Kidney tubule cell (primary cell): ENCODE measurements at places on chromosomes 2 and 18.

- DNase-seq, result no peak
Measured at GRCh38 chr2:170044751-170045478, 133.0 kb upstream of the MYO3B start.

DNA sequence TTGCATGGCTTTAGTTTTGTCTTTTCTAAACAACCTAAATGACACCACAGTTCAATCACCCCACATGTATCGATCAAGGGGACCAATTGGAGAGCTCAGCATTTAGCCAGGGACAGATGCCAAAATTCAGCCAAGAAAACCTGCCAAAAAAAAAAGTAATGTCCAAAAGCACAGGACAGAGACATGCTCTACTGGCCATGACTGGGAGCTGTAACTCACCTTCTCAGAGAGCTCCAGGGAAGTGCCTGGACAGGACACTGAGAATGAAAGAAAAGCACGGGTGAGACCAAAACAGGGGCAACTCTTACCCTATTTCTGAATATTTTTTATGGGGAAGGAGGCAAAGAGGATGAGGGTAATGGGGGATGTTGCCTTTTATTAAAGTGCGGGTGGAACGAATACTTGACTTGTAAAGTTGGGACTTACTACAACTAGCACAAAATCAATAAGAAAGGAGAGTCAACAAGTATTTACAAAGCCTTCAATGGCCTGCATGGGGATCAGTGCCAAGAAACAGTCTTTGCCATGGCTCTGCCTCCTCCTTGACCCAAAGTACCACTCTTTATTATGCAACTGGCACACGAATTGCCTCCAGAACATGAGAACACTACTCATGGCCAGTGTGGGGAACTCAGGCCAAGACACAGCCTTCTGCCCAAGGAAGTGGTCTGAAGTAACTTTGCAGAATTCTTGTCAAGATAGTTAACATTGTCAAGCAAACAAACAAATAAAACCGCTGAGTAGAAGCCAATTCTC lies 72.9 kb upstream of the HK2 start:
- DNase-seq, result no peak

DNA sequence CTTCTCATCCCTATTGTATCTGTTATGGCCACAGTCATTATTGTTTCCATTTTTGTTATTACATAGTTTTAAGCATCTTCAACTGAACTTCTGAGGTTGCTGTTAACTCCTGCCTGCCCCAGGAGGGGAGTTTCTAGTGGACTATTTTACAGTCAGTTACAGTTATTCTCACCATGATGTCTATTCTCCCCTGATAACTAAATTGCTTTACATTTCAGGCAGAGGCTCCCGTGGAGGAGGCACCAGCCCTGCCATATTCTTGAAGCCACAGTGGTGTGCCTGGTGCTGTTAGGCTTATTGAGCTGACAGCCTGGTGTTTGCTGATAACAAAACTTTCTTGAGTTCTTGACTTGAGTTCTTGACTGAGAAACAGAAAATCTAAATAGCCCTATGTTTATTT lies 256.4 kb downstream of the TFCP2L1 start:
- DNase-seq, result no peak

DNA sequence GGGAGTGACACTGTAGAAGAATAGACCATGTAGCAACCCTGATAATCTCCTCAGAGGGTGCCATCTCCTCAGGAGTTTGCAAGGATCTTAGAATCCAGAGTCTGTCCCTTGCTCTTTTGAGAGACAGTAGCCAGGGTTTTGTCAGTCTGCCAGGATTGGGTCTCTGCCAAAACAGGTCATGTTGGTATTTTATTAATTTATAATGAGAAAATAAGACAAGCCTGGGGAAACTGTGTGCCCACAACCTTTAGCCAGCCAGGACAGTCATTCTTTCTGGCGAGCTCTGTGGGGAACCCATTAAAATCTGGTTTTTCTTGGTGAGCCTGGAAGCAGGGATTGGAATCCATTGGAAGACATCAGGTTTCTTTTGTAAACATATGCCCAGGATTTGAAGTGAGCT lies 78.6 kb downstream of the PTPRM start:
- DNase-seq, result peak; percentile 68

DNA sequence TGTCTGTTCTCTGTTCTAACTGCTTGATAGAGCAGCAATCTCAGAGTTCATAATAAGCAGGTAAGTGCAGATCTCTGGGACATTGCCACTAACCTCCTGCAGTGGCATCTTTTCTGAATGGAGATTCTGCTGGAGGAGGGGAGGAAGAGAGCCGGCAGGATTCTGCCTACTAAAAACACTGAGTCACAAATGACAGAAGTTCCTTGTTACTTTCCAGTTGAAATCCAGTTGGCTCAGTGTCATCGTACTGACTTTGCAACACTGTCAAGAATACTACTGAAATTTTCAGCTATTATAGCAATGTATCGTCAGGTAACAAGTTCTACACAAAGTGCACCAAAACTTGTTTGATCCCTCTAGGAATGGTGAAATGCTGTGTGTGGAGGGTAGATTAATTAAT lies 79.6 kb upstream of the ST6GAL2 start:
- no peak for DNase-seq

DNA sequence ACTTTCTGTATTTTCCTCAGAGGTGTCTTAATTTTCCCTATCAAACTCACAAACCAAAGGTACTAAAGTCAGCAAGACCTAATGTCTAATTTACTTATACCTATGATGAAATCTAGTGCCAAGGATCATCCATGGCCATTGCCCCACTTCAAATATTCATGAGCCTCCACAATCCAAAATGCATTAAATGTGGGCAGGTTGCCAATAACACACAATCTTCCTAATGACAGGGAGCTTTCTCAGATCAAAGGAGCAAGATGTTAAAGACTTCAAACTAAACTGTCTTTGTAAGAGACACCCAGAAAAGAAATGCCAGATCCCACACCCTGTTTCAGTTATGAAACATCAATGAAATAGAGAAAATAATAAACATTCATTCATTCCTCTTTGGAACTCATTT lies 143.2 kb downstream of the TMEFF2 start:
- no peak for DNase-seq

- DNase-seq, result no peak
Measured at GRCh38 chr2:126894585-126895182, 4.0 kb upstream of the TEX51 start.

GRCh38 chr2:144495227-144496091 lies 24.5 kb downstream of the ZEB2 start:
- DNase-seq, result no peak

- no peak for DNase-seq
Measured at GRCh38 chr2:52452201-52452600, 1315.4 kb upstream of the CHAC2 start.

DNA sequence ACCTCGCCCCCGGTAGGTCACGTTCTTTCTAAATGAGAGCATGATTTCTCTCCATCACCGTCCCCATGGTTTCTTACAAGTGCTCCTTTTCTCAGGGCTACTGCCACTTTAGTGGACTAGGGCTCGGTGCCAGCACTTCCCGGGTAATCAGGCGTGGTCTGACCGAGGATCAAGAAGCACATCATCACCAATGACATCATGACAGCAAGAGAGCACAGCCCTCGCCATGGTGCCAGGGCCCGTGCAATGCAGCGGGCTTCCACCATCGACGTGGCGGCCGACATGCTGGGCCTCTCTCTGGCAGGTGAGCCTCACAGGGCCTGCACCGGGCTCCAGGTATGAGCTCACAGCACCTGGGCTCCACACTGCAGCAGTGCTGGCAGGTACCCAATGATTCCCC lies 75.2 kb downstream of the INPP4A start:
- DNase-seq, result no peak

DNA sequence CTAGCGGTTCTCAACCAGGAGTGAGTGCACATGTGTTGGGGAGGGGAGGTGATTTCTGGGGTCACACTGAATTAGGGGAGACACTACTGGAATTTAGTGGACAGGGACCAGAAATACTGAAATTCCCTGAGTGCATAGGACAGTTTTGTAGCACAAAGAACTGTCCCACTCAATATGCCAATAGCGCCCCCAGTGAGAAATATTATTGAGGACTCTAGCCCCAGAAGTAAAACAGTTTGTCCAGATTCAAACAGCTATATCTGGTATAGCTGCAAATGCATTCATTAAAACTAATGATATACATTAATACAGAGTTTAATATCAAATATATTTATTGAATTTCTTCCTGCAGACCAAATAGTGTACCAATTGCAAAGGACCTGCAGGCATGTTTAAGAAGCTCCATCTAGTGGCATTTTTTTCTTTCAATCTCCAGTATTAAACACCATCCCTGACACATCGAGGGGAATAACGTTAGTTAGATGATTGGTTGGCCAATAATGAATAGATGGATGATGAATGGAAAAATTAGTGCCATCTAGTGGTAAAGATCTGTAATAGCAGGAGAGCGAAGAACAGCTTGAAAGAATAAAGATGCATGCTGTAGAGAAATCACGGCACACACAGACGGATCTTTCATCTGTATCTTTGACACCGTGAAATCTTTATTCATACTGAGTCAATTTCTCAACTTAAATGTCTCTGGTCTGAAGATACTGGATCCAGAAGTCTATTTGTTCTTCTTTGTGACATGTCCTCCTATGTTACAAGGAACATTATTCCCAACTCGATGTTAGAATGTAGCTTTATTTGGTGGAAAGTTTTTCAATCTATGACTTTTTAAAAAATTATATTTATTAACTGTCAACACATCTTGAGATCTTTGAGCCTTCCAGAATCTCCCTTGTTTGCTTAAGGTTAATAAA lies 62.5 kb downstream of the DHRS9 start:
- DNase-seq, result peak; percentile 82

GRCh38 chr18:10420561-10421352 lies 33.7 kb upstream of the APCDD1 start:
- peak; percentile 39 for DNase-seq

- DNase-seq, result no peak
Measured at GRCh38 chr2:120267348-120267747, 14.7 kb downstream of the RALB start.

- no peak for DNase-seq
Measured at GRCh38 chr18:51458861-51459260, 261.4 kb upstream of the MEX3C start.

DNA sequence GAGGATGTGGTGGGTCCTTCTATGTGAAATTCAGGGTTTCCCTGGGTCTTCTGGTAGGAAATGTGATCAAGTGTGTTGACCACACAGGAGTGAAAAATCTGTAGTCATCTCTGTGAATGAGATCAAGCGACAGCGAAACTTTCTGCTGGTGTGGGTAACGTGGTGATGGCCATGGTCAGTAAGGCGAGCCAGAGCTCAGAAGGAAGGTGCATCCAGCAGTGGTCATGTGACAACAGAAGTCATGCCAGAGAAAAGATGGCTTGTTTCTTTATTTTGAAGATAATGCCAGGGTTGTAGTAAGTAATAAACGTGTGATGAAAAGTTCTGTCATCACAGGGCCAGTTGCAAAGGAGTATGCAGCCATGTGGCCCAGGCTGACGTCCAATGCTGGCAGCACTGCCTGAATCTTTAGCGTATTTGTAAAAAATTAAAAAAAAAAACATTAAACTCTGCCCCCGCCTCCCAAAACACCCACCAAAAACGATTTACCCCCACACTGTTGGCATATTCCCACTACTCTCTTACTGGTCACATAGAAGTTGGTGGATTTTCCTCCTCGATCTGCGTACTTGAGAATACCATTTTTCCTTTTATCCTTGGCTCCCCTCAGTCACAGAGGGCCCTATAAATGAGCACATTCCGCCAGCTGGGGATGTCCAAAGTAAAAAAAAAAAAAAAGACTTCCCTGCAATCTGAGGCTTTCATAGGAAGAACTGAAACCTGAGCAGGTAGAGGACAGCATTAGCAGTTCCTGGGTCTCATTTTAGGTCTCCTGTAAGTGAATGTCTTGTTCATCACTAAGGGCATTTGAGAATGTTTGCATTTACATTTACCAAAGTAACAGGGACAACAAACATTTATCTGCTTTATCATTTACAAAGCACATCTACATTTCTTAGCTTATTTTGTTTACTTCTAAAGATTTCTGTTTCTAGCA lies 70.6 kb downstream of the SLC4A3 start:
- no peak for DNase-seq

- no peak for DNase-seq
Measured at GRCh38 chr2:54624591-54625071, 98.8 kb upstream of the EML6 start.

- DNase-seq, result no peak
Measured at GRCh38 chr18:35155398-35156117, 85.3 kb upstream of the ZNF397 start.

DNA sequence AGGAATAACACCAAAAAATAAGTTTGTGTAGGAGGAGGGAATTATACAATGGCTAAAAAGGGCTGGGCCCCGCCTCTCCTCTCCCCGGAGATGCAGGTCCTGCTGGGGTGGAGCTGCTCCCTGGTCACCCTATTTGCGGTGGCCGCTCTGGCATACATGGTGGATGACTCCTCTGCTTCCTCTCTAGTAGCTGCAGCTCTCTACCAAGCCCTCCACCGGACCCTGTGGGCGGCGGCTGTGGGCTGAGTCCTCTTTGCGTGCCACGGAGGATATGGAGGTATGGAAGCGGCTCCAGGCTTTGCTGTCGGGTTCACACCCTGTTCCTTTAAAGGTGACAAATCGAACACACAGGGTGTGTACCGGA lies 77.1 kb upstream of the SEC11C start:
- no peak for DNase-seq

GRCh38 chr18:48997985-48998831 lies 47.4 kb upstream of the SMAD7 start:
- DNase-seq, result peak; percentile 99

DNA sequence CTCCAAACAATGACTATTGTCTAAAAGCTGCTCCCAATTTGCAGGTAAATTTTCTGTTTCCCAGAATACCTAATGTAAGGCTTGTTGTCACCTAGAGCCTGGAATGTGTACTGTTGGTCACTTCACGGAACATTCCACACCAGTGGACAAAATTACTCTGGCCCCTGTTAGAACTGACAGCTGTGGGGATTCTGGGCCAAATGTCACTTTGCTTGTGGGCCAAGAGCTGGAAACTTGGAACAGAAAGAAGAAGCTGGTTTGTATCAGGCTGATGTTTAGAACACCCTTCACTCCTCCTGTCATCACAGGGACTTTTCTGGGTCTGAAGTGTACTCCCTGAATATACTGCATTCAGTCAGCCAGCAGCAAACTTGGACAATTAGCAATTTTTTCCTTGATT lies 495.6 kb upstream of the SYT4 start:
- DNase-seq, result no peak

- DNase-seq, result no peak
Measured at GRCh38 chr2:71153585-71154224, 23.3 kb downstream of the MPHOSPH10 start.

DNA sequence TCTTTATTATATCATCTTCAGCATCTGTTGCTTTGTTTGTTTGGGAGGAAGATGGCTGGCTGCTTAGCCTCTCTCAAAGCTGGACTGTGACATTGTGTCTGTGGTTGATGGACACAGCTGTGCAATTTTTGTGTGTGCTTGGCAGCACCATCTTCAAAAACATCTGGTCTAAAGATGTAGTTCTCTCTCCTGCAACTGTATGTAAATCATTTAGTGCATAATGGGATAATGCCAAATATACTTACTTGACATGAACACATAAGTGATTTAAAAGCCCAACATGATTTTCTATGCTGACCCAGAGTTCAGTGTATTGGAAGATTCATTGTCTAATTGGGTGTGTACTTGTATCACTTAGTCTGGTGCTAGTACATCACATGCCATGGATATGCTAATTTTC lies 112.2 kb downstream of the MAP4K4 start:
- no peak for DNase-seq

GRCh38 chr18:71598374-71598773 lies 945.8 kb downstream of the CBLN2 start:
- DNase-seq, result no peak

- DNase-seq, result peak; percentile 4
Measured at GRCh38 chr2:241148239-241148638, 1.0 kb downstream of the PASK start.

GRCh38 chr2:23669413-23670244 lies 257.3 kb downstream of the ATAD2B start:
- DNase-seq, result peak; percentile 89

GRCh38 chr2:213187833-213188532 lies 36.6 kb upstream of the IKZF2 start:
- peak; percentile 88 for DNase-seq
